Activated CD4-positive, alpha-beta T cell treated with anti-CD3 and anti-CD28 coated beads, Interleukin-2, Interleukin-4, amounts not matched to agents 100 ng/mL and 50 ng/mL, durations not matched to agents 16 hours and 8 hours (primary cell): ENCODE measurements at places on chromosomes 4 and X.

DNA sequence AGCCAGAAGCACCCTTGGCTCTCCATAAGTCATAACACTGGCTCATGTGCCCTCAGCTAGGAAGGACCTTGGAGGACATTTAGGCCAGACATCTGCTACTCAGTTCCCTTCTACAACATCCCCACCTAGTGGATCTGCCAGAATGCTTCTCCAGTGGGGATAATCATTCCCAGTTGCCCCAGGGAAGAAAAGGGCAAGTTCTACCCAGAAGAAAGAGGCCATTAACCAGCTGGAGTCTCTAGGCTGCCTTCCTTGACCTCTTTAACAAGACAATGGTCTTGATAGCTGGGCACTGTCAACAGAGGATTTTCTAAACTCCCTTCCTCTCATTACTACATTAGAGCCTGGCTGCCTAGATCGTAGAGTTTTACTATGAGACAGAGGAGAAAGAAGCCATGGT lies 42.0 kb downstream of the LGI2 start:
- no peak for DNase-seq

GRCh38 chr4:109614466-109614865 lies 54.4 kb downstream of the MCUB start:
- DNase-seq: no peak

DNA sequence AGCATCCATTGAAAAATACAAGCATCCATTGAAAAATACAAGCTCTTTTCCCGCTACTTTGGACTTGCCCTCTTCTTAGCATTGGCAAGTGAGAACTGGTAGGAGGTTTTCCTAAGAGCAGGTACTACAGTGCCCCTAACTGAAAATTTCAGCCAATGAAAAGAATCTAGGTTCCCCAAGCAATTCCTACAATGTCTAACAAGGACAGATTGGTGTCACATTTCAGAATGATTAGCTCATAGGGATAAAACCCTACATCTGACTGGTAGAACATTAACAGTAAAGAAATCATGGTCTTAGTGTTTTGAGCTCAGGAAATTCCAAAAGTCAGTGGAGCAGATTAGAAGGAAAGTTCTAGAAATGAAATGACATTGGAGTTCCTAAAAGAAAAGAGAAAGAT lies 68.6 kb upstream of the QRFPR start:
- no peak for DNase-seq

DNA sequence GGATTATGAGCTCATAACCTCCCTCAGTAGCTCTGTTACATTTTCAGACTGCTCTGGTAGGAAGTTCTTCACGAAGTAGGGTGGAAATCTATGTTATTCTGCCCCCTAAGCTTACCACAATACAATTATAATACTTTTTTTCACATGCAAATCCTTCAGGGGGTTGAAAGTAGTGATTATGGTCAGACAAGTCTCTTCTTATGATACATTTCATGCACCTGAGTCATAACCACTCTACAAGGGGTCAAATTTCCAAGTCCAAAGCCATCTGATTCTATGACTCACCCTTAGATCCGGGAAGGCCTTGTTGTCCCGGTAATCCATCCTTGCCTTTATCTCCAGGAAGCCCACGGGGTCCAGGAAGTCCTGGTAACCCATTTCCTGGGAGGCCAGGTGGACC lies 95.2 kb downstream of the ATG4A start:
- no peak for DNase-seq

- no peak for DNase-seq
Measured at GRCh38 chr4:24560868-24561368, 23.4 kb downstream of the DHX15 start.

- DNase-seq: no peak
Measured at GRCh38 chr4:142706381-142706780, 139.7 kb downstream of the INPP4B start.

- DNase-seq: no peak
Measured at GRCh38 chr4:76947369-76947768, 2.2 kb upstream of the SEPTIN11 start.

GRCh38 chr4:147815741-147816140 lies 83.9 kb downstream of the ARHGAP10 start:
- no peak for DNase-seq
